Activated CD8-positive, alpha-beta memory T cell treated with anti-CD3 and anti-CD28 coated beads, Interleukin-2, amount 10 ng/mL, durations not matched to agents 7 days and 5 days (primary cell): ENCODE measurements at places on chromosomes 6 and 20. TPM values are rescaled to one million over a fixed set of nuclear protein-coding genes. Genes with fewer than 3 reads are reported as not detected.

Gene BPIFB4
- total RNA-seq = not detected

Gene SYCP2L
- total RNA-seq = 0.64 TPM

Gene ARMC2
- 10.8 TPM for total RNA-seq

Gene BEND6
- not detected for total RNA-seq

Gene OR12D2
- total RNA-seq = not detected

Gene MAP7
- total RNA-seq = 0.29 TPM

Gene PTGIS
- total RNA-seq = 3.8 TPM

Gene FAM83B
- total RNA-seq = not detected

Gene TBX18
- total RNA-seq = not detected

Gene CAGE1
- total RNA-seq = not detected

Gene SIRPB1
- 8.3 TPM for total RNA-seq

Gene DOK5
- total RNA-seq = 4.4 TPM

Gene DNAH8
- 0.12 TPM for total RNA-seq

Gene OVOL2
- total RNA-seq = not detected

Gene NEURL2
- total RNA-seq = 1.9 TPM

Gene ACTL10
- 3.9 TPM for total RNA-seq
